ENCODE measurements at places on chromosomes 5 and 9.

DNA sequence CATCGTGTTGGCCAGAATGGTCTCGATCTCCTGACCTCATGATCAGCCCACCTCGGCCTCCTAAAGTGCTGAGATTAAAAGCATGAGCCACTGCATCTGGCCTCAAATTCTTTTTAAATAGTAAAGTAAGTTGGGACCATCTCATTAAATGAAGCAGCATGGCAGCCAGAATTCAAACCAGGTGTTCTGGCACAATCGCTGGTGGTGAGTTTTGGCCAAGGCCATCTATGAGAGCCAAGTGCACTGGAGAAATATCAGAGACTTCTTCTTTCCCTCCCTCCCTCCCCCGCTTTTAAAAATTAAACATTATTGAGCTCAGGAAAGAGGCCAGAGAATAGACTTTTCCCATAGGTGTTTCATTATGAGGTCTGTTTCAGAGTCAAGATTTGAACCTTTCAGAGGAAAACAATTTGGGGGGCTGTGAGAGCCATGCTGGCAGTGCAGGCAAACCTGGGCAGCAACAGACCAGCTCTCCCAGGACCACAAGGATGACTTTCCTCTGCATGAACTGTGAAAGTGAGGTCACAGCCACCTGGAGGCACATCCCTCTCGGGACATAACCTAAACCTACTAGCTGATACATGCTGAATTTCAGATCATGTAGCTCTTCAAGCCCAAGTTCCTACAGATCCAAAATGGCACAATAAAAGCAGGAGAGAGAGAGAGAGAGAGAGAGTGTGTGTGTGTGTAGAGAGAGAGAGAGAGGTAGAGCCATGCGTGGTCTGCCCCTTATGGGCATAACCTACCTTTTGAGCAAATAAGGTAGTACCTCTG is 94.6 kb upstream of the DMRT1 start:
- DNase-seq, result no peak

GRCh38 chr5:175854231-175855040 is 16.9 kb upstream of the CPLX2 start:
- no peak for DNase-seq

DNA sequence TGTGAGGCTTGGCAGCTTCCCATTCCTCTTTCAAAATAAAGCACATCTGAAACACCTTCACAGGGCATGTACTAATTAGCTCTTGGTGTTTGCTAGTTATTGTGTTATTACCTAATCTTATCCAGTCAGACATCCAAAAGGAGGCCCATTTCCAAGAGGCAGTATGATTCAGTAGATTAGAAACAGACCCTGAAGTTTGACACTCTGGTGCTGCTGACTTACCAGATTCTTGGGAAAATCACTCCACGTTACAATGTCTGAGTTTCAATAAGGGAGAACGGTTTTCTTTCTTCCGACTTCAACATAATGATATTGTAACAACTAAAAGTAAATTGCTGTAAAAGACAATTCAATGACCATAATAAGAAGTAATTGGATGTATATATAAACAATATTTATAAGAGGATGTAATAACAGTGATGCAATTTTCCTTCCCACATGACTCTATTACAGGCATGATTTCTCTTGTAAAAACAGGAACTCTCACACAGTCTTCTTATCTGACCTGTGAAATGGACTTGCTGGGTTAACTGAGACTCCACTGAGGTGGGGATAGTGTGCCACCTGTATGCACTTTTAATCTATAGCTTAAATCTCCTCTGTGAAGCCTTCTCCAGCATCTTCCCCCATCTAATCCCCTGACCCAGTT is 181.3 kb upstream of the ELL2 start:
- peak; percentile 68 for DNase-seq

GRCh38 chr5:150067405-150067960 is 18.9 kb downstream of the CSF1R start:
- DNase-seq, result no peak

GRCh38 chr9:26169708-26170107 is 491.5 kb upstream of the TUSC1 start:
- DNase-seq, result peak; percentile 14

DNA sequence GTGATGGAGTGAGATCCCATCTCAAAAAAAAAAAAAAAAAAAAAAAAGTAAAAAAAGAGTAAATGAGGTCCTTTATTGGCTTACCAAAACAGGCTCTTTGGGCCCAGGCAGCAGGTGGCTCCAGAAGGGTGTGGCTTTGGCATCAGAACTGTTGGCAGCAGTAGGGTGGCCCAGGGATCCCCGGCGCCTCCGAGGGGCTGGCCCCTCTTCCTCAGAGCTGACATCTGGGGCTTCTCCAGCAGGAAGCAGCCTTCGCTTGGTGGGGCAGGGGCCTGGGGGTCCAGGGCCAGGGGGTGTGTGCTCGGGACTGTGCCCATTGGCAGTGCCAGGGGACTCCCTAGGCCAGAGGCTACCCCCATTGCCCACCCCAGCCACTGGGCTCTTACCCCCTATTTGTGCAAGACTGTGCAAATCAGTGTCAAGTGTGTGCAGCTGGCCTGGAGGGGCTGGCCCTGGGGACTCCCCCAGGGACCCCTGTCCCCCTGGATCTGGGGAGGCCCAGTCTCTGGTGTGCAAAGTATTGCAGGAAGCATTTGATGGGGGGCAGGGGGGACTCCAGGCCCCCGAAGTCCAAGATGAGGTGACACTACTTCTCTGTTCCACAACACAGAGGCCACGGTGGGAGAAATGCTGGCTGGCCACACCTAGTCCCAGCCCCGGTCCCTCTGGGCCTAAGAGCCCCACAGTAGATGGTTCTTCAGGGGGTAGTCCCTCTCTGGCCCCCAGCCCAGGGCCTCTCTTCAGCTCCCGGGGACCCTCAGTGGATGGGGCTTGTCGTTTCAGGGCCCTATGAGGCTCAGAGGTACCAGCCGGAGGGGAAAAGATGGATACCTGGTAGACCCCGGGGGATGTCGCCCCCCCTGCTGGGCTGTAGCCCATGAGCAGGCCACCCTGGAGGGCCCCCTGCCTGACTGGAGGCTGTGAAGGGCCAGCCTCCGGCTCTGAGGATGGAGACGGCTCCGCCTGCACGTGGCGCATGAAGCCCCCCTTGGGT is 4.7 kb upstream of the STOML2 start:
- no peak for DNase-seq

DNA sequence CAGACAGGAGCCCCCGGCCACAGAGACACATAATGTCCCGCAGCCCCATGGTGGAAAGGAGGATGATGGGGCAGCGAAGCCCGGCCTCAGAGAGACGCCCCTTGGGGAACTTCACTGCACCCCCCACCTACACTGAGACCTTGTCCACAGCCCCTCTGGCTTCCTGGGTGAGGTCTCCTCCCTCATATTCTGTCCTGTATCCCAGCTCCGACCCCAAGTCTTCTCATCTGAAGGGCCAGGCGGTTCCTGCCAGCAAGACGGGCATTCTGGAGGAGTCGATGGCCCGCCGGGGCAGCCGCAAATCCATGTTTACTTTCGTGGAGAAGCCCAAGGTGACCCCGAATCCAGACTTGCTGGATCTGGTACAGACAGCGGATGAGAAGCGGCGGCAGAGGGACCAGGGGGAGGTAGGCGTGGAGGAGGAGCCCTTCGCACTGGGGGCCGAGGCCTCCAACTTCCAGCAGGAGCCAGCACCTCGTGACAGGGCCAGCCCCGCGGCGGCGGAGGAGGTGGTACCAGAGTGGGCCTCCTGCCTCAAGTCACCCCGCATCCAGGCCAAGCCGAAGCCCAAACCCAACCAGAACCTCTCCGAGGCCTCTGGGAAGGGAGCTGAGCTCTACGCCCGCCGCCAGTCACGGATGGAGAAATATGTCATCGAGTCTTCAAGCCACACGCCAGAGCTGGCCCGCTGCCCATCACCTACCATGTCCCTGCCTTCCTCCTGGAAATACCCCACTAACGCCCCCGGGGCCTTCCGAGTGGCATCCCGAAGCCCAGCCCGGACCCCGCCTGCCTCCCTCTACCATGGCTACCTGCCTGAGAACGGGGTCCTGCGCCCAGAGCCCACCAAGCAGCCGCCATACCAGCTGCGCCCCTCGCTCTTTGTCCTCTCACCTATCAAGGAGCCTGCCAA is 8.9 kb downstream of the SYNPO start:
- DNase-seq, result no peak

DNA sequence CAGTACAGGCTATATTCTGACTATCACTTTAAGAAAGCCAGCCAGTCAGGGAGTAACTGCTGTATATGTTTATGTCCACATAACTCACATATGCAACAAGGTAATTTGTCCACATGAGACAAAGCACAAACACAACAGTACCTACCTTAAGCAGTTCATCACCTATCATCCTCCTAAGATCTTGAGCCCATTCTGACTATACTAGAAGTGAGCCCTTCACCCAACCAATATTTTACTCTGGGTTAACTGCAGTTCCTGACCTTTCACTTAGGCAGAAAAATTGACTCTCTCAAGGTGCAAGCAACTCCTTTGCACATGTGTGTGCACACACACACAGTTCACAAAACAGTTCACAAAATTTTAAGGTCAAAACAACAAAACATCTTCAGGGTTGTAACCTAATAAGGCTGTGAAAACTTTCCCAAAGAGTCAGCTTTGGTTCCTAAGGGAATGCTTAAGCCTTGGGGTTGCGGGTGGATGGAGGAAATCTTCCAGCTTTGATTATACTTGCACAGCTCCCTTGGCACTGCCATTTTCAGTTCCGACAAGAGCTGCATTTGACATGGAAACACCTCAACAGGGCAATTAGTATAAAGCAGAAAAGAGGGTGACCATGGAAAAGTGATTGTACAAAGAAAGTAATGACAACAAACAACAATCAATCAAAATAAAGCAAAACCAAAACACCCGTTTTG is 215.3 kb downstream of the NFIB start:
- DNase-seq, result no peak

- DNase-seq, result no peak
Measured at GRCh38 chr9:88643931-88644330, 109.0 kb downstream of the NXNL2 start.

GRCh38 chr9:115006660-115007059 is 76.3 kb upstream of the TNFSF8 start:
- peak; percentile 77 for DNase-seq

DNA sequence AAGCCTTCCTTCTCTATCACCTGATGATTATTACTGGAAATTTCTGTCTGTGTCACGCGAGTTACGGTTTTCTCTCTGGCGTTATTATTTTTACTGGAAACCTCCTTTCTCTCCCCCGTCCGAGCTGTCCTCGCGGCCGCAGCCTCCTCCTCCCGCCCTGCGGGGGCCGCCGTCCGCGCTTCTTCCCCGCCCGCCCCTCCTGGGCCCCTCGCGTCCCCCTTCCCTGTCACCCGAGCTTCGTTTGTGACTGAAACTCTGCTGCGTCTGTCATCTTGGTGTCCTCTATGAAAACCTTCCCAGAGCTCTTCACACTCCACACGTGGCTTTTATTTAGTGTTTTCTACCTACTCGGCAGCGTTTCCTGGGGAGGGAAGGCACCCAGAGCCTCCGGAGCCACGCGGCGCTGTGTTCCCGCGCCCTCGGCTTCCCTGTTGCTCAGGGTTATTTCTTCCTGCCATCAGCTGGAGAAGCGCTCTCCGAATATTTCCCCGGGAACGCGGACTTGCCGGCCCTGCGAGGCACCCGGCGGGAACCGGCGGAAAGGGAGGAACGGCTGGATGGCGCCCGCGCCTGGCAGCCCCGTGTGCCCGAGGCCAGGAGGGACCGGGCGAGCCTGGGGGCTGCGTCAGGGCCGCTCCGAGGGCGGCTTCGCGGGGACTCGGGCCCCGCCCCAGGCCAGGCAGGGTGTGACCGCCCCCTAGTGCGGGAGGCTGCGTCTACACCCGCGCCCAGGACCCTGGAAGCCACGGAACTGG is 33.9 kb downstream of the TRIP13 start:
- peak; percentile 25 for DNase-seq

GRCh38 chr9:108553111-108553635 is 302.6 kb downstream of the ACTL7B start:
- no peak for DNase-seq

GRCh38 chr5:143877196-143877595 is 65.2 kb downstream of the HMHB1 start:
- no peak for DNase-seq

Measured in fibroblast of skin of scalp (primary cell).